ENCODE measurements at places on chromosomes 5 and 9.

DNA sequence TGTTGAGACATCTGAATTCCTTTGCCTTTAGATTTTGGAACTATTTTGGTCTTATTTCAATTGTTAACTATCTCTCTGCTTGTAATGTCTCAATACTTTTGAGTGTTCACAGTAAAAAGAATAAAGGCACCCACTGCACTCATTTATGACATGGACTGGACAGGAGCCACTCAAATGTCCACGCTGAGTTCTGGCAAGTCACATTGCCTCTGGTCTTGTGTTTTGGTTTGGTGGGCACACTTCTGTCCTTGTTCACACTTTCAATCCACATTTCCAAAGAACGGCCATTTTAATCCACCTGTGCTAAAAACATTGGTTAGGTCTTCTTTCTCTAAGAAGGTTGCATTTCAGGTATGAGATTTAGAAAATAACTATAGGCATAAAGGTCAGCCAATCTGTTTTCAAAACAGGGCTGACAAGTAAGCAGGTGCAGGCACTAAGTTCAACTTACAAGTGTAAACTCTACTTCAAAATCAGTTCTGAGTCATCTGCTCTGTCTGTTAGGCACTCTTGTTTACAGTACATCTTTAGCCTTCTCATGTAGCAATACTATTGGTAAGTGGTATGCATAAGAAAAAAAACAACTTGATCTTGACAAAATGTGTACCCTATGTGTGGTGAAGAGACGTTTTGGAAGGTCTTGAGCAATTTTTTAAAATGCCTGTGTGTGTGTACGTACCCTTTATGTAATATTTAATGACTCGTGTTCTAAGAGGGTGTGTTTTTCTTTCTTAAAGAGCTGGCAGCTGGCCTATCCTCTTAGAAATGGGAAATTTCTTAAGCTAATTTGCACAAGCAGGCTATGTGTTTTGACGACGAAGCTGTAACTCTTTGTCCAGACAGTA is 31.5 kb upstream of the ZFAND5 start:
- peak; percentile 43 for DNase-seq

DNA sequence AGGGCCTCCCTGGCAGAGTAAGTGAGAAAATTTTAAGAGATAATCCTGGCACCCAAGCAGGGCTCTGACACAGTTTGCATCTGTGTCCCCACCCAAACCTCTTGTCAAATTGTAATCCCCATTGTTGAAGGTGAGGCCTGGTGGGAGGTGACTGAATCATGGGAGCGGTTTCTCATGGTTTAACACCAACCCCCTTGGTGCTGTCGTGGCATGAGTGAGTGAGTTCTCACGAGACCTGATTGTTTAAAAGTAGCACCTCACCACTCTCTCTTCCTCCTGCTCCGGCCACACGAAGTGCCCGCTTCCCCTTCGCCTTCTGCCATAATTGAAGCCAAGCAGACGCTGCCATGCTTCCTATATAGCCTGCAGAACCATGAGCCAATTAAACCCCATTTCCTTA is 80.1 kb downstream of the FBXW11 start:
- DNase-seq: no peak

DNA sequence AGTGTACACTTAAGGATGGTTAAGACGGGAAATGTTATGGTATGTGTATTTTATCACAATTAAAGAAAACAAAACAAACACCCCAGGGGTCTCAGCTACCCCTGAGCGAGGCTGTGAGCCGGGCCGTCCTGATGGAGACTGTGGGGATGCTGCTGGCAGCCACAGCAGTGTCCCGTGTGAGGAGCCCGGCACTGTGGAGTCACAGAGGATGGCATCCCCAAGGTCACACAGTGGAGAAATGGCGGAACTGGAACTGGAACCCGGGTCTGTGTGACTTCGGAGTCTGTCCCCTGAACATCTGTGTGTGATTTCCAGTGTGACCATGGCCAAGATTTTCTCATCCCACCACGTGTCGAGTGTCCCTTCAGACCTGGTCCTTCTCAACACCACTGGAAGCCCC is 80.7 kb upstream of the PHYKPL start:
- DNase-seq: no peak

- no peak for DNase-seq
These were observed 45.6 kb upstream of the RNF130 start for GRCh38 chr5:180117000-180117725.

DNA sequence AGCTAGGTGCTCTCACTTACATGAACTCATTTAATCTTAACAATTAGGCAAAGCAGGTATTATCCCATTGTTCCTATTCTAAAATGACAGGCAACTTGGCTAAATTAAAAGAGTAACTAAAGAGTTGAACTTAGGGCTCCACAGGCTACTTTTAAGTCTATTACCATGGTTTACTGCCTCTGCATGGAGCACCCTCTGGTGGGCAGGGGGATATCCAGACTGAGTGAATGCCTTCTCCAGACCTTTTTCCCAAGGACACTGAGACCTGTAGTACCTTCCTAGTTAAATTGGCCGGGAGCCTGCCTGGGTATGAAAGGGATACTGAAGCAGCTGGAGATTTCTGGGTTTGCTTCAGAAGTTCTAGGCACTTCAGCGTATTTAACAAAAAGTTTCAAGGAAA is 238.1 kb downstream of the ELAVL2 start:
- no peak for DNase-seq

DNA sequence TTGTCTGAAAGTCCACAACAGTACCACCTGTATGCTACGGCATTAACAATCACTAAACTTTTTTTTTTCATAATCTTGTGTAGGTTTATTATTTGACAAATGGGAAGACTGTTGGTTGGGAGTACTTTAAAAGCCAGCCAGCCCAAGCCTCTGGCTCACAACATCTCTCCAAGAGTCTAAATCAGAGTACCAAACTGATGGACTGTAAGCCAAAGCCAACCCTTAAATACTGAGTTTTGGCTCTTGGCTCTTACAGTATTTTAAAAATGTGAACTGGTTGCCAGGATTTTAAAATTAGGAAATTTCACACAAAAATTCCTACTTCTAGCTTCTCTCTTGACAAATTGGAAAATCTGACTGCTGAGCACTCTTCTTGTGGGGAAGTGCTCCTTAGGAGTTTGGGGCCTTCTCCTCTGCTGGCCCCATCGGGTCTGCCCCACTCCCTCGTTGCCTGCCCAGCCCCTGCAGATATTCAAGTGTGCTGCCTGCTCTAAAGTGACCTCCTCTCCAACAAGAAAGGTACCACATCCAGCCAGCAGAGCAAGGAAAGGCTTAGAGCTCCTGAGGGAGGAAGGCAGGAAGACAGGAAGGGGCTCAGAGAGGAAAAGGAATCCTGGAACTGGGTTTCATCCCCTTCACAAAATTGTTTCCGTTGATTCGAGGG is 21.8 kb upstream of the TMOD1 start:
- DNase-seq: no peak

DNA sequence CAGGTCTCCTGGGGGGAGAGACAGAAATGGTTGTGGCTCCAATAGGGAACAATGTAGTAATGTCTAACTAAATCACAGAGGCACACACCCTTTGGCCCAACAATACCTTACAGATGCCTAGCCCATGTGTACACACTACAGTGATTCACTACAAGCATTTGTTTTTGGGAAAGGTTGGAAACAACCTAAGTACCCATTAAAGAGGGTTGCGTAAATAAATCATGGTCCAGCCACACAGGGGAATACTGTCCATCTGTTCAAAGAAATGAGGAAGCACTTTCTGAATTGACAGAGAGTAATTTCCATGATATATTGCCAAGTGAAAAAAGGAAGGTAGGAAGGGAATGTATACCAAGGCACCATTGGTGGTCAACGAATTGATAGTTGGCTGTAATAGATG is 22.0 kb upstream of the GTF3C5 start:
- DNase-seq: no peak

DNA sequence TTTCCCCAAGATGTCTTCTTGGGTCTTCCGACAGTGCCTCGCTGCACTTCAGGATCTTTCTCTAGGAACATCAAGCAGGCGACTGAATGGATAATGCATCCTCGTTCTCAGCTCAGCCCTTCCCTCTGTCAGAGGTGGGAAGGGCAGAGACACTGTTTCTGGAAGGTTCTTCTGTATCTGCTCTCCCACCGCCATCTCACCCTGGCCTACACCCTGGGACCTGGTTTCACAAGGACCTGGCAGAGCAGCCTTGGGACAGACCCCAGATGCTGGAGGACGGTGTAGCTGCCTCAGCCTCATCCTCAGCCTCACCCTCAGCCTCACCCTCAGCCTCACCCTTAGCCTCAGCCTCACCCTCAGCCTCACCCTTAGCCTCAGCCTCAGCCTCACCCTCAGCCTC is 18.5 kb downstream of the MRPL36 start:
- DNase-seq: no peak

DNA sequence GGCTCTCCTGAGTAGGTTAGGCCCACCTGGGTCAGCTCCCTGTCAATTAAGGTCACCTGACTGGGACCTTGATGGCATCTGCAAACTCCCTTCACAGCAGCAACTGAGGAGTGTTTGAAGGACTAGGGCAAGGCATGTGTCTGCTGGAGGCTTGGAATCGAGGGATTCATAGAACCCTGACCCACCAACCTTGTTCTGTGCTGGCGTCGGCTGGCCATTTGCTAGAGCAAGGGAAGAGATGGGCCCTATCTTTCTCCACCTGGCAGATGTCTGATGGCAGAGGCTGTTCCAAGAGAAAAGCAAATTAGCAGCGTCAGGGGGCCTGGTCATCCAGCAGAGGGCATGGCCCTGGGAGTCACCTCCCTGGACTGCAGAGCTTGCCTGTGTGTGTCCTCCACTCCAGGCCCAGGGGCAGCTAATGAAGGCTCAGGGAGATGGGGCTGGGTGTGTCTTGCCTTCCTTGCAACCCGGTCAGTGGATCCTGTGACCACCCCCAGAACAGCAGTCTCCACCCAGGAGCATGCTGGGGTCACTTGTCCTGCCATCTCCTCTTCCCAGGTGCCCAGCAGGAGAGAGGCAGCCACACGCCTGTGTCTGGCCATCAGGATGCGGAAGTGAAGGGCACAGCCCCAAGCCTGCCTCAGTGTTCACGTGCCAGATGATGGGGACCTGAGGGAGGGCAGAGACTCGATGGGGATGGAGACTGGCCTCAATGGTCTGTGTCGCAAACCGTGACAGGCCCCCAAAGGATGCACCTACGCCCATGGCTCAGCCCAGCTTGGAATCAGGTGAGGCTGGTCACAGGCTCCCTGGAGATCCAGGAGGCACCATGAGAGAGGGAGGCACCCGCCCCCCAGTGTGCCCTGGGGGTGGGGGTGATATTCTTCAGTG is 53.9 kb downstream of the BARX1 start:
- no peak for DNase-seq

DNA sequence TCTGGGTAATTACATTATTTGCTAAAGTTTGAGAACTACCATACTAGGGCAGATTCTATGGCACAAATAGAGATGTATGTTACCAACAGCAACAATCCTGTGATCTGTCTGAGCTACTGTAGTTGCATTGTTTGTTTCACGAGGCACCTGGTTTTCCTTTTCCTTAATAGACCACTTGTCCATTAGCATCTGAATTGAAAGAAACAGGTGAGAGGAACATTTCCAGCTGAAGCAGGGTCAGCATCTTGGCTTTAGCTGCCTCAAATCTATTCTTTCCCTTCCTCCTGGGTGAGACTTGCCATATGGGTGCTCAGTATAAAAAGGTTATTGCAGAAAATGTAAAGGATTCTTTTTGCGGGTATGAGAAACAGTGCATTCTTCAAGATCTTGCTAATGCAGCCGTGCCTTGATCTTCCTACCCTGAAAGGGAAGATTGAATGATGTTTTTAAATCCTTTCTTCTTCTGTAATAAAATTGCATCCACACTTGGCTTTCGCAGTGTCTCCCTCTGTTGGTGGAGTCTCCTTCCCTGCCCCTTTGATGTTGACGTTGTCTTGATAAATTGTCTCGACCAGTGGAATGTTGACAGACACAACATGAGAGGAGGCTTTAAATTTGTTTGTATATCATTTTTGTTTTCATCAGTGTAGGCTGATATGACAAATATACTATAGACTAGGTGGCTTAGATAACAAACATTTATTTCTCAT is 118.0 kb upstream of the BRINP1 start:
- no peak for DNase-seq

- no peak for DNase-seq
These were observed 138.7 kb upstream of the NR3C1 start for GRCh38 chr5:143541943-143542797.

- DNase-seq: no peak
These were observed 498.0 kb downstream of the NR2F1-AS1 start for GRCh38 chr5:93082981-93083380.

DNA sequence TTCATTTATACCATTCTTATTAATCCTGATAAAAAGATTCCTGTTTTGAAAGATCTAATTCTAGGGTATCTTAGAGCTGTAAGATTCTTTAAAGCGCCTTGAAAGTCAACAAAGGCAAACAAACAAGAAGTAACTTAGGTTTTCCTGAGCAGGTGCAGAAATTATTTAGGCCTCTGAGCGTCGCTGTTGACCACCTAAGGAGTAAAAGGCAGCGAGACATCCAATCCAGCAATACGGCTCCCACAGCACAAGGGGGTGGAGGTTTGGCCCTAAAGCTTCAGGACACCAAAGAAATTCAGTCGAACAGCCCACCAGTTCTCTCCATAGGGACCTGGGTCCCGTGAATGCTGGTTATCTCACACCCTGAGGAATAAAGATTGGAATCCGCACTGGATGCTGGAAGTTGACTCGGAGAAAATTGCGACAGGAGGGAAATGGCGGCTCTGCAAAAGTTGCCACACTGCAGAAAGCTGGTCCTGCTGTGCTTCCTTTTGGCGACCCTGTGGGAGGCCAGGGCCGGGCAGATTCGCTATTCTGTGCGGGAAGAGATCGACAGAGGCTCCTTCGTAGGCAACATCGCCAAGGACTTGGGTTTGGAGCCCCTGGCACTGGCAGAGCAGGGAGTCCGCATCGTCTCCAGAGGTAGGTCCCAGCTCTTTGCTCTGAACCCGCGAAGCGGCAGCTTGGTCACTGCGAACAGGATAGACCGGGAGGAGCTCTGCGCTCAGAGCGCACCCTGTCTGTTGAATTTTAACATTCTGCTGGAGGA is at the start of gene PCDHGA2:
Gene PCDHGA2 (plus strand): TSS at position 223 of the 769 bp plus-strand sequence.
- peak; percentile 34 for DNase-seq

DNA sequence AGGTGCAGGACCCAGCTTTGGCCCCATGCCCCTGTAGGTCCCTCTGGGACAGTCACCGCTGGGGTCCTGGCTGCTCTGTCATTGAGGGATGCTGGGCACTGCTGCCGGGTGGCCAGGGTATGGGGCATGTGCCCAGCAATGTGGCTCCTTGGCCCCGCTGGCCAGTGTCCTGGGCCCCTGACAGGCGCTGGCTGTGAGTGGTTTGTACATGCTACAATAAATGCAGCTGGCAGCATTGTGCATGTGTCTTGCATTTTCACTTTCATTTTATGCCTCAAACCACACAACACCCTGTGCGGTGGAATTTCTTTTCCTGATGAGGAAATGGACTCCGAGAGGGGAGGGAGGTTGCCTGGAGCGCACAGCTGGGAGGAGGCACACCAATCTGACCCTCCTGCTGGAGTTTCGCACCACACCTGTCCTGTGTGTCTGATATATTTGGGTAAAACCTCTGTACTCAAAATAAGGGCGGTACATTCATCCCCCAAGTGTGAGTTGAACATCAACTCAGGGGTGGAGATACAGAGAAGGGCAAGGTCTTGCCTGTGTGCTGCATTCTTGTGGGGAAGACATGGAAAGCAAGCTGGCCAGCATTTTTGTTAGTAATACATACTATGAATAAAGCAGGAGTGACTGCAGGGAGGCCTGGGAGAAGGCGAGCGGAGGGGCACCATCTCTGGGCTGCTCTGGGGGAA is 11.7 kb downstream of the TSPAN17 start:
- DNase-seq: peak; percentile 35
